ENCODE measurements at places on chromosomes 12 and 14.

DNA sequence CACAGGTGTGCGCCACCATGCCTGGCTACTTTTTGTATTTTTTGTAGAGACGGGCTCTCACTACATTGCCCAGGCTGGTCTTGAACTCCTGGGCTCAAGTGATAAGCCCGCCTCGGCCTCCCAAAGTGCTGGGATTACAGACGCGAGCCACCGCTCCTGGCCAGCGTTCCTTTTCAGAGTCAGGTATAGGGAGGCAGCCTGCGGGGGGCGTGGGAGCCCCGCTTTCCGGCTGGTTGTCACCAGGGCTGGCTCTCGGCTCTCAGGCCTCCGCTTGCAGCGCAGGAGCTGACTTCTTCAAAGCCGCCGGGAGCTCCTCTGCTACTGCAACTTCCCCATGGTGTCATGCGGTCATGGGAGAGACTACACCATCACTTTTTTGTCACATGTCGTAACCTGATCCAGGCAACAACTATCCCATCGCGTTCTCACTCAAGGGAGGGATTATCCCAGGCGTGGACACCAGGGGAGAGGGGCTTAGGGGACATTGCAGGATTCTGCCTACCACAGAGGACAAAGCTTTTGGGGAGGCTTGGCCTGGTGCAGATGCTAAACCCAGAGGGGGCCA, 129.4 kb downstream of the SCARB1 start:
- no peak for DNase-seq

DNA sequence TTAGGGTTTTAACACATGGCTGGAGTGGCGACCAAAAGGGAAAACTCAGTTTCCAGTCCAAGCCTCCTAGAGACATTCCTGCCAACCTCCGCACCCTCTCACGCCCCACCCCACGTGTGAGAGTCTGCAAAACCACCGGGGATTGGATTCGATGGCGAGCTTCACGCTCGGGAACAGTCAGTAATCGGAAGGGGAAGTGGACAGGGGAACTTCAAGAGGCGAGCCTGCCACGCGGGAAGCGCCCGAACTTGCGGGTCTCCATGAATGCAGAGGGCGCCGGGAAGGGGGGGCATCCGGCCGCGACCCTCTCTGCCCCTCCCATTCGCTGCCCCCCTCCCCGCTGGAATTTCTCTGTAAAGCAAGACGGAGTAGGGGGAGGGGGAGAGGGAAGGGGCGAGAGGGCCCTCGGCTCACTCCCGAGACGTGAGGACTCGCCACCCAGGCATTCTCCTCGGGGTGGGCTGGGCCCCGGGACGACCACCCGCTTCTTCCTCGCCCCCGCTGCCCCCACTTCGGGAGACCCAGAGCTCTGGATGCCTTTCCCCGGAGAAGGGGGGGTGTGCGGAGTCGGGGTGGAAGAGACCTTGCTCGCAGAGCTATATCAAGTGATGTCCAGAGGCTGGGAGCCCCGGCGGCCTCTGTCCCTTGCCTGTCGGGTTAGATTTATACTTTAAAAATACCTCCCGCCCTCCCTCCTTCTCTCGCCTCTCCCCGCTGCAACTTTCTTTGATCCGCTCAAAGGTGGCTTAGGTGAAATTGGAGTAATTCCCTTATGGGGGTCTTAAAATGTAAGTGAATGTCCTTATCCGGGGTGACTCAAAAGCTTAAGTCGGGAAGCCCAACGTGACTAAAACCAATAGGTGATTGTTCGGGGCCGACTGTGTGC, 2.5 kb upstream of the CCND2 start:
- no peak for DNase-seq

GRCh38 chr12:12502815-12503151, 59.9 kb downstream of the DUSP16 start:
- DNase-seq = no peak

DNA sequence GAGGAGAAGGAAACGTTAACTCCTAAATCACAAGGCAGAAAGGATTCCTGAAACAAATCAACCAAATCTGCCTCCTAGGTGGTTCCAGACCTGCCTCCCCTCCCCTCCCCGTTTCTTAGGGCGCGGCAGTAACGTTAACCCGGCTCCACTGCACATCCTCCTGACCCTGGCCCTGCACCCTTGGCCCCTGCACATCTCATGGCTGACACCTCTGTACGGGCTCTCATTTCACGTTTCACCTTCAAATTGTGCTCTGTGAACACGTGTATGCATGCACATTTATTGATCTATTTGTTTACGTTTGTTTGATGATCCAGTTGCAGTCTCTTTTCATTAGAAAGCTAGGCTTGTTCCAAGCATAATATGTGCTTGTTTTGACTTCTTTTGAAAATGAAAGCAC, 358.1 kb downstream of the ADGRD1 start:
- no peak for DNase-seq
